ENCODE measurements at places on chromosomes 2 and 18.

DNA sequence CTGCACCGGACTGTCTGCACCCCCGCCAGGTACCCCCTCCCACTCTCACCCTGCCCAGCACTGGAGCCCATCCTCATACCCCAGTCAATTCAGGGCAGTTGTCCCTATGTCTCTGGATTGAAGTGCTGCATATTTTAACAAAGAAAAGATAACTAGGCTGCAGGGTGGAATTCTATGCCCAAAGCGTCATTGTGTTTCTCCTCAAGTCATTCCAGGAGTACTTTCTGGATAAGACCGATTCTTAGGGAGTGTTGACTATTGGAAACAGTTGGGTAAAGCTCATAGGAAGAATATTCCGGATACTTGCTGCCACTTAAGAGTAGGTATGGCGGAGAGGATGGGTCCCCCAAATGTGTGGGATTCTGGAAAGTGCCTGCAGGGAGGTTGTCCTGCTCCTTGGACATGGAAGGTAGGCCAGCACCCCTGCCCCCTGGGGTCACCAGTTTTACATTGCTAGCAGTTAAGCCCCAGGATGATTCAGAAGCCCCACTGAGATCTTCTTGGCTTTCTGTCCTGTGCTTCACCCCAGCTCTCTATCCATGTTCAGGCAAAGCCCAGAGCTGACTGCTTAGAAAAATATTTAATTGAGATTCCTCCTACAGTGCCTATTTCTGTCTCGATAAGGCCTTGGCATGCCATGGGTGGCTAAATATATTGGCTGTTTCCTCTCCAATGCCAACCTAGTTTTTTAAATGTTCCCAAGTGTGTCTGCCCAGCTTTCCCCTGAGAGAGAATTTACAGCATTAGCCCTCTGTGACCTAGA lies 48.2 kb downstream of the RPL37A start:
- no peak for DNase-seq

- DNase-seq, result no peak
Measured at GRCh38 chr18:6719098-6719846, 10.2 kb upstream of the ARHGAP28 start.

DNA sequence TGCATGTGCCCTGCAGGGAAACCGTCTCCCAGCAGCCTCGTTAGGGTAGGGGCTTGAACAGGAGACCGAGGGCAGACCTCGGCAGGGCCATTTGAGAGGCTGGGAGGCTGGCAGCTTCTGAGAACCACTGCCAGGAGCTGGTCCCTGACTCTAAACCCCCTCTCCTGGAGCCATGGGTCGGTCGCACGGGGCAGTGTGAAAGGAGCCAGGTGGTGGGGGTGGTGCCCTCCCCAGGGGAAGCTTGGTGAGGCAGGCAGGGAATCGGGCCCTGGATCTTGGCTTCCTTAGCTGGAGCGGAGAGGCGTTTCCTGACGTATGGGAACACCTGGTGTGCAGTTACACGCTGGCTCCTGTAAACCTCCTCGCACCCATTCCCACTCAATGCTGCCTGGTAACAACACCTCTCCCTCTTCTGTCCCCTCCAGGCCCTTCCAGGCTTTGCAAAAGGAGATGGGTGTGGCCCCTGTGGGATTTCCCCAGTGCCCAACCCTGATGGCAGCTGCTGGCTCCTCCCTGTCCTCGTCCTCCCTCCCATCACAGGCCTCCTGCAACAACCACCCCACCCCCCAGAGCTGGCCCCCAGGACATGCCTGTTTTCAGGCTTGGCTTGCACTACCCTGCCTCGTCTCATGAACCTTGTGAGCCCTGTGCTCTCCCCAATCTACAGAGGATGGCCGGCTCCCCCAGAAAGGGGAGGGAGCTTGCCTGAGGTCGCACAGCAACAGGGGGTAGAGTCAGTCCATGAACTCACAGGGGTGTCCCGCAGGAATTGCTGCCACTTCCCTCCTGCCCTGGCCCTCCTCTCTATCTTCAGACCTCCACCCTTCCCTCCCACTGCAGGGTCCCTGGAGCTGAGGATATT lies 24.4 kb downstream of the ADRA2B start:
- DNase-seq, result no peak

GRCh38 chr2:50529600-50530218 lies 502.2 kb downstream of the NRXN1 start:
- DNase-seq, result peak; percentile 39

DNA sequence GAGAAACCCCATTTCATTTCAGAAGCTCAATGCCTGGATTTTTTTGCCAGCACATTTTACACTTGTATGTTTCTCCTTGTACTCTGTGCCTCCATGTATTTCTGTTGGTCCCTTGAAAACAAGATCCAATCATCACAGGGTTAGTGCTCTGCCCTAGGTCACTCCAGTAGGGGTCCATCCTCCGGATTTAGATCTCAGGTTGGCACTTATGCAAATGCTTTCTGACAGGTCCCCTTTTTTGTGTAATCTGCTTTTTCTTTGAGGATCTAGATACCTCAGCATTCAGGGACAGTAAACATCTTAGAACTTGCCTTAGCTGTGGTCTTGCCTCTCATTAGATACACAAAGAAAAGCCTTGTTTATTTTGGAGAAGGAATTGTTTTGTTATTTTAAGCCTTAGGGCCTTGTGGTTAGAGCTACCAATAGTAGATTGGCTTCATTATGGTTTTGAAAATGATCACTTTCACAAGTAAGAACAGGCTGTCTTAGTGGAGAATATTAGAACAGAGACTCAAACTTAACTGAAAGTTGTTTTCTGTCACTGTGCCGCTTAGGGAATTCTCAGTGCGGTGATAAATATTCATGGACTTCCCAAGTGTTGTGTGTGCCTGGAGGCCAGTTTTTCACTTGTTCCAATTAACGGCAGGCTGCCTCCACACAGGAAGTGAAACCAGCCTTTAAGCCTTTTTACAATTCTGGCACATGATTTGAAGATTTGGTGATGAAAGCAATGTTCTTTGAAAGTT lies 7.8 kb downstream of the MERTK start:
- no peak for DNase-seq

DNA sequence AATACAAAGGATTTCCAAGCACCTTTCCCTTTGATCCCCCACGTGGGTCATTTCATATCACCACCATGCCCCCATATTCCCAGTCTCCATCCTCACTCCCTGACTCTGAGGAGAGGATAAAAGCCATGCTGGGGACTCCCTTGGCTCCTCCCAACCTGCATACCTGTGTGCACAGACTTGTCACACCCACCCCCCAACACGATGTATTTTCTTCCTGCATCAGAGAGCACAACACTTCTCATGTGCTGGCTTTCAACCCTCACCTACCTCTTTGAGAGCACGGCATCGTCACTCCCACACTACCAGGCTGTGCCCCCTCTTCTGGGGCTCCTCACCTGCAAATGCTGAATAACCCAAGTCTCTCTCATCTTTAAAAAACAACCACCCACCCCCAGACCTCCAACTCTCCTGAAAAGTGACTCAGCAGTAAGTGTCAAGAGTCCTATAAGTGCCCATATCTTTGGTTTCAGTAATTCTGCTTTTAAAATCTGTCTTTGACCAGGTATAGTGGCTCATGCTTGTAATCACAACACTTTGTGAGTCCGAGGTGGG lies 53.1 kb downstream of the AP1S3 start:
- DNase-seq, result no peak

DNA sequence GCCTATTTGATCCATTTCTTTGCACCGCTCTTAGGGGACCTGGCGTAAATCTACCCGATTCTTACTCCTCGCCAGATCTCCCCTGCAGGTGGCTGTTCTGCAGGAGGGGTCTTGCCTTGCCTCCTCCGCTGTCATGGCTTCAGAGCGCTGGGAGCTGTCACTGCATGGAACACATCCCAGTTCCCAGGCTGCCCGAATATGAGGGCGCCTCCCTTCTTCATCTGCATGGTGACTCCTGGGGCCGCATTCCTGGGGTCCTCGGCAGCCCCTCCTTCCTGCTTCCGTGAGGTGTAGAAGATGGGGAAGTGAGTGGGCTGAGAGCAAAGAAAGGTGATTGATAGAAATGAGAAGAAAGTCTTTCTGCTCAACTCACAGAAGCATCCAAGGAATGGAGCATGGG lies 27.3 kb upstream of the COPS8 start:
- no peak for DNase-seq

DNA sequence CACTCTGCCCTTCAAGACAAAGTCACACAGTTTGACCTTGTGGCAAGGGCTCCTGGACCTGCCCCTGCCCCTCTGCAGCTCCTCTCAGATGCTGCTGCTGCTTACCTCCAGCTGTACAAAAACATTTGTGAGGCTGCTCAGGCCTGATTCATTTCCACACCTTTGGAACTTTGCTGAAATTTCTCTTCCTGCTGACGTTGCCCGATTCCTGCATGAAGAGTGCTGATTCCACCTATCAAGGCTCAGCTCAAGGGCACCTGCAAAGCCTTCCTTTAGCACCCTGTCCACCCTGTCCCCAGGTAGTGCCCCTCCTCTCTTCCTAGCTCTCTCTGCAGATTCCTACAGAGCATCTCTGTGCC lies 738.3 kb upstream of the HS6ST1 start:
- no peak for DNase-seq

DNA sequence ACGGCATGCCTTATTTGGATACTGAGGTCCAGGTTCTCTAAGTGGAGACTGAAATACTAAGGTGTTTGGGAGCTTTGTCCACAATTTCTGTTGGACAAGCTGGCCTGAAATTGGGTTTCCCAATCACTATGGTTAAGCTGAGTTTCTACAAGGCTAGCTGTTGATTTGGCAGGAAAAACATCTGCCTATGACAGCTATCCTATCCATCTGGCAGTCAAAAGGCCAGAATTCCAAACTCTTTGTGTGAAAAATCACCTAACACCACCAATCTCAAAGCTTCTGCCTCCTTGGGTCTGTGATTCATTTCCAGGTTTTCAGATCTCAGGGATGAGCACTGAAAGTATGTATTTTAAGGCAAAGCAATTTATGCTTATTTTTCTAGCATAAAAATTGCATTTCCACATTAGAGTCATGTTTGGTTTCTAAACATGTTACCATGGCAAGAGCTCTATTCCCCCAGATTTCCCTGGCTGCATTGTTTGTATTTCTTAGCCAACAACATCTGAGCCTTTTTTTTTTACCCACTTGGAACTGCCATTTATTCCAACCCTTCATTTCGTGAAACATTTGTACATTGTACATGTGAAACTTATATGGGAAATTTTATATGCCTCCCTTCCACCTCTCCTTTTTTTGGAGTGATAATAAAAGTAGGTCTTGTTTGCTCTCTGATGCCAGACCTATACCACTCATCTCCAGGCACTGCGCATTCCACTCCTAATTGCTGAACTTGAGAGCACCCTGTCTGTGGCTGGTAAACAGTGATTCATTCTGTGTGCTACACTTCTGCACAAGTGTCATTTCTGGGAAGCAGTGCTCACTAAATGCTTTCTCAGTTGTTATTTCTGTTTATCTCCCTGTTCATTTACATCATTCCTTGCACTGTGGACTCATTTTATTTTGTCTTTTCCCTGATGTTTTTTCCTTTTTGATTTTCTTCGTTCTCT lies 15.9 kb upstream of the CCDC85A start:
- peak; percentile 94 for DNase-seq

GRCh38 chr2:95346231-95346737 lies 49.1 kb downstream of the KCNIP3 start:
- no peak for DNase-seq

DNA sequence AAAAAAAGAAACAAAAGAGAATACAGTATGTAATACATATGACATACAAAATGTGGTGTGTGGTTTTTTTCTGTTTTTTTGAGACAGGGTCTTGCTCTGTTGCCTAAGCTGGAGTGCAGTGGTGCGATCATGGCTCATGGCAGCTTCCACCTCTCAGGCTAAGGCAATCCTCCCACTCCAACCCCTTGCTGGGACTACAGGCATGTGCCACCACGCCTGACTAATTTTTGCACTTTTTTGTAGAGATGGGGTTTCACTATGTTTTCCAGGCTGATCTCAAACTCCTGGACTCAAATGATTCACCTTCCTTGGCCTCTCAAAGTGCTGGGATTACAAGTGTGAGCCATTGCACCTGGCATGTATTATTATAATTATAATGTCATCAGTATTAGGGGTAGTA lies 38.9 kb downstream of the DHX57 start:
- DNase-seq, result no peak

GRCh38 chr2:127175751-127176354 lies 44.2 kb downstream of the CYP27C1 start:
- DNase-seq, result no peak

- DNase-seq, result no peak
Measured at GRCh38 chr2:29345236-29345635, 230.0 kb downstream of the CLIP4 start.

DNA sequence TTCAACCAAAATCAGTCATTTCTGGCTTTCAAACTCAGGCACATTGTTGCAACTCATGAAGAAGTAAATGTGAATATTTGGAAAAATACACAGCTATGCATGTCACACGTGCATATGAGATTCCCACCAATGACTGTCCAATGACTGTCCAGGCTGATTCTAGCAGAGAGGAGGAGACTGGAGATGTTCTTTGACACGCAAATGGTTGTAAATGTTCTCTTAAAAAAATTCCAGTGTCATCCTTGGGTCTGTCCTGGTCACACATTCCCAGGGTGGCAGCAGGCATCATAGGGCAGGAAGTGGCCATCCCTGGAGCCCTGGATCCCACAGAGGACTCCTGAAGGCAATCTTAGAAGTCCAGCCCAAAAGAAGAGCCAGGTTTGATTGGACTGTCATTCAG lies 40.9 kb downstream of the TWIST2 start:
- no peak for DNase-seq

DNA sequence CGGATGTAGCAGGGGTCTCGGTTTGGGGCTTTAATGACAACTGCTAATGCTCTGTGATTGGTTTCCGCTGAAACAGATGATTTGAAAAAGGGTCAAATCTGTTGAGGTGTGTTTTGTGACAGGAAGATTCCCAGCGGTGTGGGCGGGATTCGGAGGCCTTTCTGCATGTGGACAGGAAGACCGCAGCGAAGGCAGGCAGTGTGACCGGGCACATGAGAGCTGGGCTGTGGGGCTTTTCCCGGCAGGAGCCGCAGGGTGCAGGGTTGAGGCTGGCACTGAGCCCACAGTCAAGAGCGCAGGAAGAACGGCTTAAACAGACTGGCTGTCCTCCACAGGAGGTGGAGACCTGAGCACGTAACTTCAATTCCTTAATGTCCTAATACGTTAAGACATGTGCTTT lies 180.0 kb upstream of the TPO start:
- peak; percentile 72 for DNase-seq

DNA sequence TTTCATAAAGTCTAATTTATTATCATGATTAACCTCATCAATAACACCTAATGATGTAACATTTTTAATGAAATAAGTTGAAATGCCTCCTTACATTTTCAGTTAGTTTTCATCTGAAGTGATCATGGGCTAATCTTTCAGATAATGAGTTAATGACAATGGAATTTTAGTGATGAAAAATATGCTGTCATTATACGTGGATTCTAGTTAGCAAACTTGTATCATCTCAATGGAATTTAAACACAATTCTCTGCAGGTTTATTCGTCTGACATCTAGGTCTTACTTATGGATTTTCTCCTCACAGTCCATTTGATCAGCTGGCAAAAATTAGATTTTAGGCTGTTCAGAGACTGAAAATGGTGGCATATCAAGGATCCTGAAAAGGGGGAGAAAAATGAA lies 885.0 kb downstream of the SLC4A3 start:
- DNase-seq, result no peak

DNA sequence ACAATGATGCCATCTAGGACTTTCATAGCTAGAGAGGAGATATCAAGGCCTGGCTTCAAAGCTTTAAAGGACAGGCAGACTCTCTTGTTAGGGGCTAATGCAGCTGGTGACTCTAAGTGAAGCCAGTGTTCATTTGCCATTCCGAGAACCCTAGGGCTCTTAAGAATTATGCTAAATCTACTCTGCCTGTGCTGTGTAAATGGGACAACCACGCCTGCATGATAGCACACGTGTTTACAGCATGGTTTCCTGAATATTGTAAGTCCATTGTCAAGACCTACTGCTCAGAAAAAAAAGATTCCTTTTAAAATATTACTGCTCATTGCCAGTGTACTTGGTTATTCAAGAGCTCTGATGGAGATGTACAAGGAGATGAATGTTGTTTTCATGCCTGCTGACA lies 188.4 kb downstream of the SEPTIN10 start:
- no peak for DNase-seq

Measured in NCI-H1092 treated with DMSO at 0.1 percent for 48 hours (cell line).